HCT116 (cell line): ENCODE measurements at places on chromosomes 7 and 10.

DNA sequence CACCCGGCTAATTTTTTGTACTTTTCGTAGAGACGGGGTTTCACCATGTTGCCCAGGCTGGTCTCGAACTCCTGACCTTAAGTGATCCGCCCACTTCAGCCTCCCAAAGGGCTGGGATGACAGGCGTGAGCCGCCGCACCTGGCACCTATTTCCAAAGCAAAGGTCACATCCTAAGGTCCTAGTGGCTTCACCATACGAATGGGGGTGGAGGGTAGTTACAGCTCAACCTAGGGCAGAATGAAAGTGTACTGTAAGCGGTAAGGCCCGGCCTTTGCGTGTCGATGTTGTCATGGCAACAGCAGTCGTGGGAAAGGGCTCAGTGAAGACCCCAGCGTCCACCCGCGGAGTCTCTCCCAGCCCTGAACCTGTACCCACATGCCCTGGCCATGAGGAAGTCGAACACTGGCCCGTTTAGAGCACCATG is 1.6 kb upstream of the COX19 start:
- DNase-seq: no peak

DNA sequence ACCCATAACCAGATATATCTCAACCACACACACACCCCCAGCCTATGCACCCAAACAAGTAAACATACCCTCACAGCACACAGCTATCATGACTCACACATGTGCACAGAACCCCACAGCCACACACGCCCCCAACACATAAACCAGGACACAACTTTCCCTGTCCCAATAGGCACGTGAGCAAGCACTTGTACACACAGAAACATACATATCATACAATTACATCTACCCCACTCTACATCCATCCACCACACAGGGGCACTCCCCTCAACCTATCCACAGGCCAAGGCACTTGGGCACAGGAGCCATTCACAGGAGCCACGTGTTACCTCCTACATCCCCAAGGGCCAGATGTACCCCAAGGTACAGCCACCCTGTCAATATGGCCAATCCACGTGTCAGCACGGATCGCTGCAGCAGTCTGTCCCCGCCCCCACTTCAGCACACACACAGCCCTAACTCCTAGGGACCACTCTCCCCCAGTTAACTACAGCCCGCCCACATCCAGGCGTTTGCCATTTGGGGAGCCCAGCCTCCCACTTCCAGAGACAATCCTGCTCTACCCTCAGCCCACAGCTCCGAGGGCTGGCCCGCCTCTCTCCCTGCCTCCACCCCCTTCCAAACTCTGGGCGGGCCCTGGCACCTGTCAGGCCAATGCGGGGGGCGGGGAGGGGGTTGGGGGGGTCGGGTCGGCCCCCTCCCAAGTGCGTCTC is 163.5 kb downstream of the SH3PXD2A start:
- no peak for DNase-seq

- no peak for DNase-seq
Measured at GRCh38 chr7:144525956-144526355, 122.5 kb upstream of the NOBOX start.

DNA sequence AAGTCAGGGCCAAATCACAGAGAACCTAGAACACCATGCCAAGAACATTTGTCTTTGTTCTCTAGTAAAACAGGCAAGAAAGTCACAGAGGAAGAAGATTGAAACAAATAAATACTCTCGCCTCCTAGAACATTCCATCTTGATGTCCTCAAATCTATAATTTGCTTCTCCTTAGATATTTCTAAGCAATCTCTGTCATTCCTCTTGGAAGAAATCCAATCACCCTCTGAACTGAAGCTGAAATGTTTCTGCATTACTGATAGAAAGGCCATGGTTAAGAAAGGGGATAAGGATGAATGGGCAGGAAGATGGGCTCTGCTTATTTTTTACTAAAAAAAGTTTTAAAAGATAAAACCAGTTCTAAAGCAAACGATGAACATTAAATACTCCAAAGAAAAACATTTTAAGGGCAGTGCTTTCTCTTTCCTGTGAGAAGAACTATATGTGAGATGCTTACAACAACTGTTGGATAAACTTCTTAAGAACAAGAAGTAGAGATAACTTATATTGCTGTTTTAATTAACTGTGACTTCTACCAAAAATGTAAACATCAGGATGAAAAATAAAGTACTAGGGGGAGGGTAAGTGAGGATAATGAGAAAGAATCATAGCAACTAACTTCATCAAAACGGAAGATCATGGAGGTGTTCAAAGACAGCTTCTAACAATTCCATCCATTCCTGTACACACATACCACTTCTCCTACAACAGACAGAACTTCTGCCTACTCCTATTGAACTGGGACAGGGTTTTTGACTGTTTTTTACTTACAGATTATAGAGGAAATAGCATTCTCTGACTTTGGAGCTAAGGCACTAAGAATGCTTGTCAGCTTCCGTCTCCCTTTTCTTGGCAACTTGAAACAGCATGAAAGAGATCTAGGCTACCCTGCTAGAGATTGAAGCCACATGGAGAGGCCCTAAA is 153.0 kb upstream of the LRRTM3 start:
- DNase-seq: no peak

- DNase-seq: no peak
Measured at GRCh38 chr10:61166065-61166464, 222.1 kb upstream of the RHOBTB1 start.

DNA sequence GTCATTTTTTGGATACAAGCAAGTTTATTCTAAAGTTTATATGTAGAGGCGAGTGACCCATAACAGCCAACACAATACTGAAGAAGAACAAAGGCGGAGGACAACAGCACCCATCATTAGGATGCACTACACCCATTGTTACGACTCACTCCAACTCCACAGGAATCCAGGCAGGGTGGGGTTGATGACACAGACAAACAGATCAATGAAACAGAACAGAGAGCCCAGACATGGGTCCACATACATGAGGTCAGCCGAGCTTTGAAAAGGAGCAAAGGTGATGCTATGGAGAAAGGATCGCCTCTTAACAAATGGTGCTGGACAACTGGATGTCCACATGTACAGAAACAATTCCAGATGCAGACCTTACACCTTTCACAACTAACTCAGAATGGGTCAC is 426.4 kb downstream of the PTPRN2 start:
- DNase-seq: no peak

- DNase-seq: peak; percentile 37
Measured at GRCh38 chr10:109978481-109978880, 29.3 kb upstream of the ADD3 start.

DNA sequence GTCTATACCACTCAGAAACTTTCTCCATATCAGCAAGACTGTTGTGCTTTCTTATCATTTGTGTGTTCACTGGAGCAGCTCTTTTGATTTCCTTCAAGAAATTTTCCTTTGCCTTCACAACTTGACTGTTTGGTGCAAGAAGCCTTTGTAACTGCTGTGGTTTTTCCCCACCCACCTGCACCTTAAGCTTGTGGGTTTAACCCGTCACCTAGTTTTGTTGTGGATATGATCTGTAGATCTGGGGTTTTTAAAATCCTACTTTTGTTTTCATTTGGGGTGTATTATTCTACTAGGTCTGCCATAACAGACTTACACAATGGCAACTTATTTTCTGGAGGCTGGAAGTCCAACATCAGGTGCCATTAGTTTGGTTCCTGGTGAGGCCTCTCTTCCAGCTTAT is 30.5 kb upstream of the CHST3 start:
- DNase-seq: no peak

GRCh38 chr10:106705681-106706100 is 458.8 kb downstream of the SORCS1 start:
- peak; percentile 10 for DNase-seq

DNA sequence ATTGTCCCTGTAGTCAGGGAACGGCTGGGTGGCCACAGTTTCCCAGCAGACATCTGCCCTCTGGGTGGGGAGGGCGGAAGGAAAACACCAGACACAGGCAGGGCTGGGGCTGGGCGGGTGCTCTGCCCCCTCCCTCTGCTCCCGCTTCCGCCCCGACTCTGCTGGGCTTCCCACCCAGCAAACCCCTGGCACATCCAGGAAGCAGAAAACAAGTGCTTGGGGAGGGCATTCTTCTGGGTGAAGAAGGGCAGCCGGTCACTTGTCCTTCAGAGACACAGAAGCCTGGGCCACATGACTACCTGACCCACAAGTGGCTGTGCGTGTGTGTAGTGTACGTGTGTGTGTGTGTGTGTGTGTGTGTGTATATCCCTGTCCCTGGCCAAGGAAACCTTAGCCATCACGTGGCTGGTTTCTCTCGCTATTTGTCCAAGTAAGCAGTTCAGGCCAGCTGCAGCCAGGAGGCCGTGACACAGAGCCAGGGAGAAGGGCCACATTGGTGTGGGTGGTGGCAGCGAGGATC is 77.9 kb downstream of the ZMIZ1 start:
- DNase-seq: no peak

DNA sequence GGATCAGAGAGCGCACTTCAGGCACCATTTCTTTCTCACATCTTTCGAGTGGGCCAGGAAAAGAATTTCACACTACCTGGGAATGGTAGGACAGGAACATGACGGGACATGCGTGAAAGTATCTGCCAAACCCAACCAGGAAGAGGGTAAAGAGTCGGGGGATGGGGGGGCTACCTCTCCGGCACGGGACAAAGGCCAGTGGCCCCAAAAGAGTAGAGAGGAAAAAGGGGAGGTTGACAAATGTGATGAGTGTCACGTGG is 830 bp upstream of the BEND7 start:
- no peak for DNase-seq

DNA sequence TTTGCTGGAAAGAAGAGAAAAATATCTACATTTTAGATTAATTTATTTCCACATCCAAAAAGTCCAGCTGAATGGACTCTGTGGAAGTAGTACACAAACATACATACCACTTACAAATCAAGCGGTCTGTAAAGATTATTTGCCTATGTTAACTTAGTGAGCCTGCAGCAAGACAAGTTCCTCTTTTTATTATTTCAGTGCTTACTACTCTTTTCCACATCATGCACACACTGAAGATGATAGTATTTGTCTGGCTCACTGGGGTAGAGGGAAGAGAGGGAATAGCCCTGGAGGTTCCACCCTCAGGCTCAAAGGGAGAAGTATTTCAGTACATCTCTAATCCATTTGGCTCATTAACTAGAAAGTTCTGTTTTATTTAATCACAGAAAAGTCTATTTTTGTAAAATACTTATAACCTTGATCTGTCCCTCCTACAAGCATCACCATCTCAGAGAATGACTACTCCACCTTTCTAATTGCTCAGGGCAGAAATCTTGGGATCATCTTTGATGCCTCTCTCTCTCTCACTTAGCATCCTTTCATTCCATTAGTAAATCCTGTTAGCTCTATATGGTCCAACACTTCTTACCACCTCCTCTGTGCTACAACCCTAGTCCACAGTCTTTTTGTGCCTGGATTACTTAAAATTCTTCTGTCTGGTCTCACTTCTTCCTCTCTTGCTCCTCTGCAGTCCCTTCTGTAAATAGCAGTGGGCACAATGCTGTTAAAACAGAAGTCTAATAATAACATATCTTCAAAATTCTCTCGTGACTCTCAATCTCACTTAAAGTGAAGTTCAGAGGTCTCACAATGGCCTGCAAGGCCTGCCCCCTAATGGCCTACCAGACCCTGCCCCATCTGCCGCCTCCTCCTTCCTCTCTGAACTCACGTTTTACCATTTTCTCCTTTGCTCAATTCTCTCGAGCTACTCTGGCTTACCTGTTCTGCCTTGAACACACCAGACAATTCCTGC is 64.3 kb upstream of the CCDC6 start:
- DNase-seq: no peak

GRCh38 chr7:84195295-84196060 is 889 bp upstream of the SEMA3A start:
- no peak for DNase-seq

DNA sequence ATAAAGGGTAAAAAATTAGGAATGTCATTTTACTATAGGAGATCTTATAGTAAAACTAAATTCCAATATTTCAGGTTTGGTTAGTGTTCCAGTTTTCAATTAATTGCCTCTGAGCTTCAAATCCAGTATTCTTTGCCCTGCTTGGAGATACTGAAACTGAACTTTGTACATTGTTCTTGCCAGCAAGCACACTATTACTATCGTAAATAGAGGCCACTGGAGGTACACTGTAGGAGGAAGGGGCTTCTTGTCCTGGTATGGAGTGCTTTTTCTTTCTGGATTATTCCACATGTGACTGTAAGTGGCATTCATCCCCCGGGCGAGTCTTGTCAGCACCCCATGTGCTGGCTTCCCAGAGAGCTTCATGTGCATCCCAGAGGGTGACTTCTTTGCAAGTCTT is 234.7 kb upstream of the PTPRZ1 start:
- DNase-seq: no peak

- no peak for DNase-seq
Measured at GRCh38 chr7:17593819-17594419, 295.5 kb downstream of the AHR start.

DNA sequence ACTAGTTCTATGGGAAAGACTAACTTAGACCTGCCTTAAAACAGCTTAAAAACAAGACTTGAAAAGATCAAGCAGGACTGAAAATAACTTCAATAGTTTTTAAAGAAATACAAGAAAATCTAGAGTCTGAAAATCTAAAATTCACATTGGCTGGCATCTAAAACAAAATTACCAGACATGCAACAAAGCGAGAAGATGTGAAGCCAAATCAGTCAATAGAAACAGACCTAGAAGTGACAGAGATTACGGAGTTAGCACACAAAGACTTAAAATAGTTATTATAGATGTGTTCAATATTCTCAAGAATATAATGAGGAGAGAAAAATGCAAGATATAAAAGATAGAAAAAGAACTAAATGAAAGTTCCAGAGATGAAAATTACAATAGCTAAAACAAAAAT is 78.3 kb upstream of the DIP2C start:
- DNase-seq: no peak

GRCh38 chr10:93067443-93068365 is 6.0 kb upstream of the CYP26A1 start:
- no peak for DNase-seq

- no peak for DNase-seq
Measured at GRCh38 chr10:131088619-131089018, 222.9 kb downstream of the TCERG1L start.

DNA sequence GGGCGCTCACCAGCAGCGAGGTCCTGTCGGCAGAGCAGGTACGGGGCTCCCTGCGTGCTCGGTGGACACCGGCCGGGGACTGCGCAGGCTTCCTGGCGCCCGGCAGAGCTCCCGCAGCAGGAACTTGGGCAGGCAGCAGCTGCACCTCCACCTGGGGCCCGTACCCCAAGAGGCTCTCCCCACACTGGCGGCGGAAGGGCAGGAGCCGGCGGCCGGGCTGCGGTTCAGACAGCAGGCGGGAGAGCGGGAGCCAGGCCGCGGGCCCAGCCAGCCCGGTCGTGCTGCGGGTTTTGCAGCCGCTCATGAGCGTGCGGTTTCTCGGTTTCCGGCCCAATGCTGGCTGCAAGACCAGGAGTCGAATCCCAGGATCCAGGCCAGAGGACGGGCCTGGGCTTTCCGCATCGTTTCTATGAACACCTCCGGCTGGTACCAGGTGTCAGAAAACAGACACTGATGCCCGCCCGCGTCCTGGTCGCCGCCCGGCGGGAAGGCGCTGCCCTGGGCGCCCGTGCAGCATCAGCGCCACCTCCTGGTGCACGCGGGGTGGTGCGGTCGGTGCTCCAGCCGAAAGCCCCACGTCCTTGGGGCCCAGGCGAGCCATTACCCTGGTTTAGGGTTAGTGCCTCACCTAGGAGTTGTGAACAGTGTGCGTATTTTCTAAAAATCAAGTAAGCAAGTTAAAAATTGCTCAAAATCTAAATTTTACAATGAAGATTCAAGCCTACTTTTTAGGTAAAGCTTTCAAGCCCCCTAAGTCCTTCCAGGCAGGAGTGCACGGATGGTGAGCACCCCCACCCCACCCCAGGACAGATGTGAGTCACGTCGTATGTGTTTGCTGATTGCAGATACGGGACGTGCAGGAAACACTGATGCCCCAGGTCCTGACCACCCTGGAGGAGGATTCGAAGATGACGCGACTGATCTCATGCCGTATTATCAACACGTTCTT is 47.4 kb upstream of the PRKAR1B start:
- peak; percentile 7 for DNase-seq

GRCh38 chr10:69096045-69096444 is 8.1 kb downstream of the SRGN start:
- DNase-seq: no peak
